ENCODE measurements at places on chromosomes 13 and 19.

GRCh38 chr13:22080832-22081231 is 410.0 kb downstream of the FGF9 start:
- DNase-seq = no peak

DNA sequence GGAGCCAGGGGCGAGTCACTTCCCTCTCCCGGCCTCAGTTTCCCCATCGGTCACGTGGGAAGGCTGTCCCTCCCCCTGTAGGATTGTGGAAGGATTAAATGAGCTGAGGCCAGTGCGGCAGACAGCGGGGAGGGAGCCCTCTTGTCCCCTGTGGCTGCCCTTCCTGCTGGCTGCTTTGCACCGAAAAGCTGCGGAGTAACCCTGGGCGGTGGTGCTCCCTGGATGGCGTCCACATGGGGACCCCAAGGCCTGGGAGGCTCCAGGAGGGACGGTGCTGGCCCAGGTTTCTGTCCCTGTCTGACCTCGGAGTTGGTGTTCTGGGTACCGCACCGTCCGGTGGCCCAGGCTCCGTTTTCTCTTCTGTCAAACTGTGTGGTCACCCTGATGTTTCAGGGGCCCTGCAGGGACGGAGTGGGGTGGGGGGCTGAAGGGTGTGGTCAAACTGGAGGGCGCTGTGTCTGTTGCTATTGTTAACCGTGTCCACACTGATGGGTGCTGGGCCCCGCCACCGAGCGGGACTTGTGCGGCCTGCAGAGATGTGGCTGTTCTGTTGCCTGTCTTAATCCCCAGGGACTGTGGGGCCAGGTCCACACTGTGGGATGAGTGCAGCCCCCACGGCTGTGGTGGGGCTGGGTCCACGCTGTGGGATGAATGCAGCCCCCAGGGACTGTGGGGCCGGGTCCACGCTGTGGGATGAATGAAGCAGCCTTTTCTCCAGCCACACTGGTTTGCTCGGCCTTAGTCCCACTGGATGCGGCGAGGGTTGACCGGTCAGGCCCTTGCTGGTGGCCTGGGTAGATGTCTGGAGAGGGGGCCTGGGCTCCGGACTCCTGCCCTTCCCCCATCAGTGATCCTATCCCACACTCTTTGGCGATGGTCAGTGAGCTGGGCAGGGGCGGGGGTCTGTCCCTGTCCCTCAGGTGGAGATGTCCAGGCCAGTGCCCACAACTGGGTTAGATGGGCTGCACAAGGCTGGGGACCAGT is 6.9 kb downstream of the GNA11 start:
- no peak for DNase-seq

DNA sequence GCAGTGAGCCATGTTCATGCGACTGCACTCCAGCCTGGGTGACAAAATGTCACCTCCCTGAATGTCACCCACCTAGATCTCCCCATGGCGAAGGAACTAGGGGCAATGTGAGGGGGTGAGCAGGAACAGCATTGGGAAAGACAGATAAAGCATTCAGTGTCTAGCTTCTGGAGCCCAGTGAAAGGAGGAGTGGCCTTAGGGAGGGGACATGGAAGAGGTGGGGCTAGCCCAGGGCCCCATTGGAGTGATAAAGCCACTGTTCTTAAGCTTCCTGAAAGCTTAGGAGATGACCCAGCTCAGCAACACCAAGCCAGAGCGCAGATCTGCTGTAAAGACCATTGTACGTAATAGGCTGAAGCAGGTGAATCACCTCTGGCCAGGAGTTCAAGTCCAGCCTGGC is 13.0 kb upstream of the KCNN1 start:
- no peak for DNase-seq

GRCh38 chr13:73665261-73665660 is 468.9 kb downstream of the KLF12 start:
- DNase-seq = no peak

DNA sequence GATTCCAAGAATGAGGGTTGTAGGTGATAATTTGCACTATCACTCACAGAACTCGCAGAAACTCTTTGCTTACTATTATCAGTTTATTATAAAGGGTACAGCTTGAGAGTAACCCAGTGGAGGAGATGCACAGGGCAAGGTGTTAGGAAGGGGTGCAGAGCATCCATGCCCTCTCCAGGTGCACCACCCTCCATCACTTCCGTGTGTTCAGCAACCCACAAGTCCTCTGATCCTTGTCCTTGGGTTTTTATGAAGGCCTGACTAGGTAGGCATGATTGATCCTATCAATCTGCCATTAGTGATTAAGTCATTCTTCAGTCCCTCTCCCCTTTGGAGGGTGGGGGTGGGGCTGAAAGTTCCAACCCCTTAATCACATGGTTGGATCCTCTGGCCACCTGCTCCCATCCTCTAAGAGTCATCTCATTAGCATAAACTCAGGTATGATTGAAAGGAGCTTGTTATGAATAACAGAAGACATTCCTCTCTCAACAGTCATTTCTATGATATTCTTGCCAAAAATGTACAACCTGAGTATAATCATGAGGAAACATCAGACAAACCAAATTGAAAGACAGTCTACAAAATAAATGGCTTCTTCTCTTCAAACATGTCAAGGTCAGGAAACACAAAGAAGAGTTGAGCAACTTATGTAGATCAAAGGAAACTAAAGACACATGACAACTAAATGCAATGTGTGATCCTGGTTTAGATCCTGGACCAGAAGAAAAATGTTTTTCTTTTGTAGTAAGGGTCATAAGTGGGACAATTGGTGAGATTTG is 225.4 kb downstream of the PCCA start:
- no peak for DNase-seq

DNA sequence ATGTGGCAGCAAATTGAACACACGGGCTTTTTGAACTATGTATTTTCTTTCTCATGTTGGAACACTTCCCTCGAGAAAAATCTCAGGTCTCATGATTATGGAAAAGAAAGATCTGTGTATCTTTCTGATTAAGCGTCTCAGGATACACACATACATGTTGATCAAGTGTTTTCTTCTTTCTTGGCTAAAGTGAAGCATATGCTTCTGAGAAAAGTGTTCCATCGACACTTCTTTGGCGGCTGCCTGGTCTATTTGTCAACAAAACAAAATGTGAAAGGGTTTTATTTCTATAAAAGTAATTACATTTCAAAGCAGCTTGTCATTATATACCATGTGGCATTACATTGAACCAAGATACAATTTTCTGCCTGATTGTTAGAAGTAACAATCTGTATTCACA is 157.5 kb downstream of the DLEU7 start:
- DNase-seq = no peak

- no peak for DNase-seq
These were observed 7.0 kb upstream of the ZNF444 start for GRCh38 chr19:56133858-56134653.
